ENCODE measurements at places on chromosomes 3 and 15.
A peak's percentile ranks its signal among the peaks of the same experiment; 100 is the strongest.

DNA sequence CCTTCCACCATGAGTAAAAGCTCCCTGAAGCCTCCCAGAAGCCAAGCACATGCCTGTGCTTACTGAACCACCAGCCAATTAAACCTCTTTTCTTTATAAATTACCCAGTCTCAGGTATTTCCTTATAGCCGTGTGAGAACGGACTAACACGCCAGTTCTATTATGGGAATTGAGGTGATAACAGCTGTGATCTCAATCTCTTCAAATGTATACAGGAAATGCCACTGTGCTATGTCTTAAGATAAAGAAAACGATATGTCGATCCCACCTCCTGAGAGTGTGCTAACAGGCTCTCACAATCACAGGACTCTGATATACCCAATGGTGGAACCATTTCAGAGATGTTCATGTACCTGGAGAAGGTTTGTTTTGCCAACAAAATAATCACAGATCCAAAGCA, 26.2 kb downstream of the CHSY1 start:
- no peak for DNase-seq

- no peak for DNase-seq
These were observed 173.3 kb downstream of the RBMS3 start for GRCh38 chr3:29454161-29454611.

- DNase-seq = no peak
These were observed 200.0 kb upstream of the DNAJC19 start for GRCh38 chr3:181189556-181189955.

- no peak for DNase-seq
These were observed 352.0 kb upstream of the THBS1 start for GRCh38 chr15:39228889-39229288.

- DNase-seq = no peak
These were observed 5.5 kb downstream of the SHOX2 start for GRCh38 chr3:158100681-158101080.

GRCh38 chr3:173660645-173661299, 263.2 kb downstream of the NLGN1 start:
- DNase-seq = no peak

DNA sequence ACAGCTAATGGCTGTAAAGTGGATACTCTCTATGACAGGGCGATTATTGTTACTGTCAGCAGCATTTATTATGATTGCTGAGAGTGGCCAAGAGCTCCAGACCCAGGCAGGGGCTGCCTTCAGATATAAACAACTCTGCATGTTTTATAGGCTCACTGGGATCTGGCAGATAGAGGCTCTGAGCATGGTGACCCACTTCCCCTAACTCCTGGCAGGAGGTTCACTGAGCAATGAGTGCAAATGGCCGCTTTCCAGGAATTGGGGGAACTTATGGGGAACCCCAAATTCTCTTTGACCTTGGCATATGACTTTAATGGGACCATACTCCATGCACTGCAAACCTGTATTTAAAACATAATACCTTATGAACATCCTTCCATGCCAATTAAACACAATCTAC, 59.0 kb downstream of the SCN5A start:
- no peak for DNase-seq

GRCh38 chr15:45134682-45135604, 5.1 kb downstream of the DUOX1 start:
- DNase-seq = no peak

DNA sequence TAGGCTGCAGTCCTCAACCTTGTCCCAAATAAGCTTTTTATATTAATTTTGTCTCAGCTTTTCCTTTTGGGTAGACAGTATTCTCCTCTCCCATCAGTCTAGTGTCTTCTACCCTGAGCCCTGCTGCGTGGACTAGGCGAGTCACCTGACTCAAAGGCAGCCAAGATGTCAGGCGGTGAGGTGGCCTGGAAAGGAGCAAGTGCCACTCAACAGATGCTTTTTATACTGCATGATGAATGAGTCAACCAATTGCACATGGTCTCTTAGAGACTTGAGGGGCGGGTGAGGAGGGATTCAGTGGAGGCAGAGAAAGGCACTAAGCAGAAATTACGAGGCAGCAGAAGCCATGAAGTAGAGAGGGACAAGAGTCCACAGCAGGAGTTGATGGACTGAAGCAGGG, 95.9 kb downstream of the FRMD4B start:
- no peak for DNase-seq

DNA sequence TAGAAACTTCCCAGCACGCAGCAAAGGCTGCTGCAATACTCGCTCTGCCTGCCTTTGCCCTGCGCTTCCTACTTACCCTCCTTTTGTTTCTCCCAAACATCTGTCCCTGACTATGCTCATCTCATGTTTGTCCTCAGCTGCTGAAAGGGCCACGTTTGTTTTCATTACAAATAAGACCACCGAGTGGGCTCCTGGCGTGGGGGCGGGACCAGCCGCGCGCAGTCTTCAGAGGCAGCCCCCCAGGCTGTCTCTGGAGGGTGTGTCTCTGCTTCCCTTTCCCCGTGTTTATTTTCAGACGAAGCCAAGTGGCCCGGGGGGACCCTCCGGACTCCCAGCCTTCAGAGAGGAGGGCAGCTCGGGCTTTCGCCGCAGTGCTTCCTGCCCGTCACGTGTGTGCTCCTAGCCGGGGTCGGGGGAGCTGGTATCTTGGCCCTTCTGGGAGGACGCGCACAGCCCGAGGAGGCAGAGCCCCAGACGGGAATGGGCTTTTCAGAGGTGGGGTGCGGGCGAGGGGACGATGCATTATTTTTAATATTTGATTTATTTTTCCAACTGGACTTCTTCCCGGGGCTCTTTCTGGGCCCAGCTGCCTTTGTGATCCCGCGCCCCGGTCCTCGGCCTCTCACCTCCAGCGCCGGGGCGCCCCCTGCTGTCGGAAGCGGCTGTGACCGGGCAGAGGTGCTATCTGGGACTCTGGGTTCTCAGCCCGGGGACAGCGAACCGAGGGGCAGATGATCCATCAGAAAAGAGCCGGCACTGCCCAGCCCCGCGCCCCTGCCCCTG, 70.0 kb upstream of the CGNL1 start:
- DNase-seq = peak; percentile 74

DNA sequence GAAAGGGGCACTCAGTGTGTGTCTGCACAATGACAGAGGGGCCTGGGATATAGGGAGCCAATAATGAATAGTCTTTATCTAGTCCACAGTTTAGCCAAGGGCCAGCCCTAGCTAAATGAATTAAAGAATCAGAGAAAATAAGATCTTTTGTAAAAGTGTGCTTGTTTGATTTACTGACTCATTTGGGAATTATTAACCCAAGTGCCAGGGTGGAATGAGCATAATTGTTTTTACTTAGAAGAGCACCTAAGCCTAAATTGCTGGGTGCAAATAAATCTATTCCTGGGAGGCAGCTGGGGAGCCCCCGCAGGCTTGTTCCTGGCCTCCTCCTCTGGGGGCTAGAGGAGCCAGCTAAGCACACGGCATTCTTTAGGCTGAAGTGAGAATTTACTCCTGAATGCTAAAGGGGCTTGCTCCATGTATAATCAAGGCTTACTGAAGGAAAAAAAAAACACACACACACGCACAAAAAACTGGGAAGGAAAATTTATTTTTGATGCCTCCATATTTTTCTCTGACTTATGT, 405.3 kb upstream of the SUCLG2 start:
- DNase-seq = no peak

- no peak for DNase-seq
These were observed 56.6 kb upstream of the ARHGEF3 start for GRCh38 chr3:56858331-56858730.

GRCh38 chr3:32106929-32107362, 526 bp downstream of the GPD1L start:
- no peak for DNase-seq

DNA sequence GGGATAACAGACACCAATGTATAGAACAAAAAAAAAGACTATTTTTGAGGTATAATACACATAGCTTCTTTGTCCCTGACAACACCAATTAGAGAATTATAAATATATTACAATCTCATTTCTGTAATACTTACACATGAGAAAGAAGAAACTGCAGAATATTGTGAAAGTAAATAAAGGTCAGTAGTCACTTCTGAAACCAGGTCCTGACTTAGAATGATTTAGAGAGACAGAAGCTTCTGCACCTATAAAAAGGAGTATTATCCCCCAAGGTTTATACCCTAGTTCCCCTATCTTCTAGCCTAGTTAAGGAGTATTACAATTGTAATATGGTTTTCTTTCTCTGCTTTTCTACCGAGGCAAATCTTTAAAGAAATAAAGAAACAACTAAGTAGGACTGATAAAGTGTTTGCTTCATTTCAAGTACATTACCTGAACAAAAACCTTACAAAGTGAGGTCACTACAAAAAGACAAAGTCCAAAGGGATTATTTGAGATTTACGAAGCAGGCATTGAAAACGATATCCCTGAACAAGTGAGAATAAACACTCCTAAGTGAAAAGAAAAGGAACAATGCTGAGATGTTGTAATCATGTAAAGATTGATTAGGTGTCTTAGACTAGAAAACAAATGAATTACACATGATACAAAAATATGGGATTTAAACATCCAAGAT, 103.0 kb downstream of the GBE1 start:
- no peak for DNase-seq

Measured in activated CD8-positive, alpha-beta memory T cell treated with anti-CD3 and anti-CD28 coated beads for 1 hour (primary cell).